ENCODE measurements at places on chromosomes 5 and 9.

DNA sequence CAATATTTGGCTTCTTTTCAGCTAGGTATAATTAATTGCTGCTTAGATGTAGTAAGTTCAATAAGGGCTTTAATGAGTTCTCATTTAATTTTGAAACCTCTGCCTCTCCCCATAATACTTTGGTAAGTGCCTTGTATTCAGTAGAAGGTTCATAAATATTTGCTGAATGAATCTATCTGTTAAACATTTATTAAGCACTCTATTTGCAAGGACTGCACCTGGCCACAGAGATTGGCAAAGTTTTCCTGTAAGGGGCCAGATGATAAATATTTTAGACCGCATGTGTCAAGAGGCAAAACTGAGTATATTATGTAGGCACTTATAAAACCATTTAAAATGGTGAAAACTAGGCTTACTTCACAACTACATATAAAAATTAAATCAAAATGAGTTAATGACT lies 19.0 kb upstream of the GNA14 start:
- no peak for DNase-seq

- DNase-seq = no peak
Observed at GRCh38 chr5:150322202-150322601, 19.5 kb upstream of the ARSI start.

DNA sequence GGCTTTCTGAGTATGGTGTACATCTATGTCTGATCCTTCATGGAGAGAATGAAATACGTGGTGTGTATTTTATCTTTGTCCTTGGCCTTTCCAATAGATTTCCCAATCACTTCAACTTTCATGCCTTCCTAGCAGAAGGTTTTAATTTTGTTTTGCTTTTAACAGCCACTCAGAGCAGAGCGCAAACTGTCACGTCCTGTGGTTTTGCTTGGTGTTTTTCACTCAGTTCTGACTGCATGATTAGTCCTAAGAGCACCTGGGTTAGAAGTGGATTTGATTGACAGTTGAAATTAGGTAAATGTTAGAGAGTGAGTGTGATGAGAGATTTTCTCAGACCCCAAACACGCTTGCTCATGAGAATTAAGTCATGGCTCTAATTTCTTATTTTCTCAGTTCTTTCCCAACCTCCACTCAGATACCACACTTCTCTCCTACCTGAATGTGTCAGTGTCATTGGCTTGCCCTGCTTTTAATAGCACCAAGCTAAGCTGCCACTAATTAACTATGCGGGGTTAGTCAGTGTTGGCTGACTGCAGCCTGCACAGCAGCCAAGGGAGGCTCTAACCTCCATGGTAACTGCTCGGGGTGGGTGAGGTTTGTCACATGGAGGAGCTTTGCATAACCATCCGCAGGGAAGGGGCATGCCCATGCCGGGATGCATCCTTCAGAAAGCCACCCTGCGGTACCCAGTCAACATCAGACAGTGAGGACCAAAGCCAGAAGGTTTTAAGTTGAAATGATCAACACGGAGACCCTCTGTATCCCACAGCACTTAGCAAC lies 173.4 kb downstream of the NR3C1 start:
- DNase-seq = no peak

DNA sequence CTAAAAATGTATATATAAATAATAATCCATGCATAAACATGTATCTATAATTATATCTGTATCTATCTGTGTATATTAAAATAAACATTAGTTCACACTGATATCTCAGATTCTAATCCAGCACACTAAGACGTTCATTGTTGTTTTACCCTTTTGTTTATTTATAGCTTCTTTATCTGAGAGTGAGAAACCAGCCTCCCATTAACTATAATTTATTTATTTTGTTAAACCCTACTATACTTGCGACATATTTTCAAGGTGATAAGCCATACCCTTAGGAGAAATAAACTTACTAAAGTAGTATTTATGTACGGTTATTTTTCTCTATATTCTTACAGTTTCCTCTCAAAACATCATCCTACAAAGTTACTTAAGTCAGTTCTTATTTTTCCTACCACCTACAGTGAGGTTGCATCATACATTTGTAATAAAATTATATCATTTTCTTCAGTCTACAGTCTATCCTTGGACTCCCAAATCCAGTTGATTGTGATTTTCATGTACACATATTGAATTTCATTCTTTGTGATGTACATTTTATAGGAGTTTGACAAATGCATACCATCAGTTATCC lies 726.4 kb upstream of the FAM174A start:
- DNase-seq = no peak

DNA sequence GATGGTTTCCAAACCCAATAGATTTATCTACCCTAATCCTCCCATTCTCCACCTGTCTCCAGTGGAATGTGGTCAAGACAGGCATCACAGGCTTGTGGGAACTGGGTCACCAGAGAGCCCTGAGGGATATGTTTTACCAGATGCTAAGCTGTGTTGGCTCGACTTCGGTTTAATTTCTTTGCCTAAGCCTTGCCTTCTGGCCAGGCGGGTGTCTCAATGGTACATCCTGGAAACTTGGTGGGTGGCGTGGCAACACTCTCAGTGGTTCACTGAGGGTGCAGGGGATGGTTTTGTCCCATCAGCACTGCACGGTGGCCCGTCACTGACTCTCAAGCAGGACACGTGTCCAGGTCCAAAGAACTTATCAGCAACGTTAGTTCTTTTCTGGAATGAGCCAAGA lies 192.2 kb downstream of the TENT4A start:
- no peak for DNase-seq

DNA sequence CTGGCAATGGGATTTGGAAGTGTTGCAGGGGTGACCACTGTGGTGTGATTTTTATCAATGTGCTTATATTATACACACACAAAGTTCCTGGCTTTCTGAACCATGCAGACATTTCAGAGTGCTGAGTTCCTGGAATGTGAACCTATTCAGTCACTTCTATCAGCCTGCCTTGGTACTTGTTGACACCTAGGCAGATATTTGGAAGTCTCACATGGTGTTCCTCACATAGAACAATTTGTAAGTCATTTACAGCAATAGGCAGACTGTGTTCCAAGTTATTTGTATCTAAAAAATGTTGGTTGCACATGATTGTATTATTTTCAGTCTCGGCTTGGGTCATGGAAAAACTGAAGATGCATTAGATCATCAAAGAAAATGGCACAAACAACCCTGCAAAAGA lies 182.2 kb downstream of the SREK1 start:
- no peak for DNase-seq

DNA sequence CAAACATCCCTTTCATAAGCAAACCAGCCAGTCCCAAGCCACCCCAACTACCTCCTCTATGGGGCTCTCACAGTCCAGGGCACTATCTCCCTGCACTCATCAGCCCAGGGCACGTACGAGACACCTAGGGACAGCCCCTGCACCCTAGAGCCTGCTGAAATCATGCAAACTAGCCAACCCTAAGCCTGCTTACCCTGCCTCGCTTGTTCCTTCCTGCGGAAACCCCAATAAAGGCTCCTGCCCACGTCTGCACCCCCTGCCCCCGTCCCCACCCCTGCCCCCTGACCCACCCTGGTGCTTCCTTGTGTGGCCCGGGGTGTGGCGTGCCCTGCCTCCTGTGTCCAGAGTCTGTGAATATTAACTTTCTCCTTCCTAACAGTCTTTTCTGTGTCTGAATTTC lies 135.9 kb downstream of the GADD45G start:
- no peak for DNase-seq

All from D341Med (cell line).